ENCODE measurements at places on chromosomes 1 and 21. TPM values are rescaled to one million over a fixed set of nuclear protein-coding genes. Genes with fewer than 3 reads are reported as not detected.

IL12RB2 gene
- total RNA-seq, result not detected

FBLIM1 gene
- 188 TPM for total RNA-seq

AQP10 gene
- not detected for total RNA-seq

NASP gene
- 44.1 TPM for total RNA-seq

CFHR2 gene
- total RNA-seq, result not detected

ETV3L gene
- not detected for total RNA-seq

BRDT gene
- 0.97 TPM for total RNA-seq

LCE1C gene
- not detected for total RNA-seq
